ENCODE measurements at places on chromosomes 4 and X.

GRCh38 chr4:37001688-37002436 is 242.7 kb upstream of the NWD2 start:
- peak; percentile 14 for DNase-seq

DNA sequence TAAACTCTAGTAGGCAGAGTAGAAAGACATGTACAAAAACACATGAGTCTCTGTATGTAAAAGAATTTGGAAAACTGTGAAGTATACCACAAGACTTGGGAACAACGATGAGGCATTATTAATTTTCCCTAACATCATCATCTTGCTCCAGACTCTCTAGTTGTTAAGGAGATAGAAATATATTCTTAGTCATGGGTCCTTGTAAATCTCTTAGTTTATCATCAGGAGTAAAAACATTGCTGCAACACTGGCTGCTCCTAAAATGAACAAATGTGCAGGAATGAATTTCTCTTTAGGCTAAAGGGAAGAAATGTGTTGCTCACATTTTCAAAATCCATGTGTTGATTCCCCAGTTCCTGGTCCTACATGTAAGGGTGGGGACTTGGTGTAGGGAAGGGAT is 384.6 kb downstream of the STIM2 start:
- DNase-seq = no peak

DNA sequence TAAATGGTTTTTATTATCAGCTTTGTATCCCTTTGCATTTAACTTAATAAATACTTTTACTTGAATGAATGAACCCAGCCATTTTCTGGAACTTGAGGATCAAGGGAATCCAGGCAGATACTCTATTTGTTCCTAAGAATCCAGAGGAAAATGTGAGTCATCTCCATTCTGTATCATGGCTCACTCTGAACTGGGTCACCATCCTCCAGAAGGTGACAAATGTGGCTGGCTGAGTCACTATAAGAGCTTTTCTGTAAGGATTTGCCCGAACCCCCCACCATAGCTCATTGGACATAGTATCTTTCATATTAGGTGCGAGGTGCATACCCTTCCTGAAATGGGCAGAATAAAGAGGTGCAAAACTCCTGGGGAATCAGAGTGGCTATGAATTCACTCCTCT is 25.8 kb downstream of the RTL9 start:
- DNase-seq = no peak

DNA sequence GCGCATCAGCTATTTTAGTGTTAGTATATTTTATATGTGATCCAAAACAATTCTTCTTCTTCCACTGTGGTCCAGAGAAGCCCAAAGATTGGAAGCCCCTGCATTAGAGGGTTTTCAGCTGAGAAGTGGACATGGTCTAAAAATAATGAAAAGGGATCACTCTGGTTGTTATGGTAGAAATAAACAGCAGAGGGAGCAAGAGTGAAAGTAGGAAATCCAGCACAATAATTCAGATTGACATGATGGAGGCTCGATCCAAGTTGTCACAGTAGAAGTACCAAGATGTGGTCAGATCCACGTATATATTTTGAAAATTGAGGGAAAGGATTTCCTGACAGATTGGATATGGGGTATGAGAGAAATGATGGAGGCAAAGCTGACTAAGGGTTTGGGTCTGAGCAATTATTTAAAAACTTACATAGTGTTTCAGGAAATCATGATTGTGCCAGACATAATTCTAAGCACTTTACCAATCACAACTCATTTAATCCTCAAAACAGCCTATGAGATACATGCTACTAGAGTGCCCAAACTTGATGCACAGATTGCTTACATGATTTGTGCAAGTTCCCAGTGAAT is 17.0 kb upstream of the TMEM144 start:
- peak; percentile 66 for DNase-seq

- no peak for DNase-seq
These were observed 101.7 kb downstream of the RAPGEF2 start for GRCh38 chr4:159204566-159204965.

- no peak for DNase-seq
These were observed 2.9 kb downstream of the RPL36A start for GRCh38 chrX:101393530-101394305.

GRCh38 chr4:125400756-125401155 is 86.0 kb downstream of the FAT4 start:
- DNase-seq = no peak

DNA sequence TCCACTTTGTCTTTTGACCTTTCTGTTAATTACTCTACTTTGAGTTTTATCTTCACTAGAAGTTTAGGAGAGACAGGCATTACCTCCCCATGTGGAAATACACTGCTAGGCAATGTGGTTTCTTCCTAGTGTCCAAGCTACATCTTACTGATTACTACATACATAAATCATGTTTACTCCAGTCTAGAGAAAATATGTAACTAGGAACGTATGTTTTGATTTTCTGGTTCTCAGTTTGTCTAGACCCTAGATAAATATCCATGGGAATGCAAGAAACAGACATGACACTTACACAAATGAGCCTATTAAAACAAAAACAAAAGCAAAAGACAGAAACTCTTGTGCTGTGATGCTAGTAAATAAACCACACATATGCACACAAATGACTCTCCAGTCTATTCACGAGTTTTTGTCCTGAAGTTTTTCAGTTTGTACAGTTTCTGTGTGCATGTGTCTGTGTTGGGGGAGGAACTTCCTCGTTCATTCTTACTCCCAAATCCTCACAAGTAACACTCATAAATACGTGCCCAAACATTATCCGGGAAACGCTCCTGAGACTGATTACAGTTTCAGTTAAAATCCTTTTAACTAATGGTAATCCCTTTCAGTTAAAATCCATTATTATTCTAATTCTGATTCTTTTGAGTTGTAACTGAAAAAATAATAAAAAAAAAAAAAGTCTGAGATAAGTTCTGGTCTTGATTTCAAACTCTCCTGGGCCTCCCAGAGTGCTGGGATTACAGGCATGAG is 283.5 kb upstream of the FTHL17 start:
- DNase-seq = no peak

GRCh38 chrX:123361371-123361770 is 177.3 kb downstream of the GRIA3 start:
- no peak for DNase-seq

- no peak for DNase-seq
These were observed 19.2 kb downstream of the MEPE start for GRCh38 chr4:87851953-87852352.

DNA sequence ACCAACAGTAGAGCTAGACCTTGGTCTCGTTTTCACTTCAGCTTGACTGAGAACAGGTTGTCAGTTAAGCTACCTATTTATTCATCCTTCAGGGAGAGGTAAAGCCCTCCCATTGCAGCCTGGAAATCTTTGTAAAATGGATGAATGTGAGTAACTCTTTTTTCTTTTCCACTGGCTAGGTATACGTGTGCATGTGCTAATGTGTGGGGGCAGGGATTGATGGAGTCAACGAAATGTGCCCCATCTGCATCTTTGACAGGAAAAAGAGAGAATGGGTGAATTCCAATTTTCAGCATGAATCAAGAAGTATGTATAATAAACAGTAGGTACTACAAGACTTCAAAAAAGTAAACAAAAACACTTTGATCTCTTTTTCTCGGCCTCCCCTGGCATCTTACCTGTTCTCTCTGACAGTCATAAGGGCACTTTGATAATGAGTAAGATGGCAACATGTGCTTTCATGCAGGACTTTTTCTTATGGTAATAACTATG is at the start of gene IL21:
Gene IL21, minus strand, starts transcription at position 51 of the 492 bp plus-strand sequence. CDS start 55 bp downstream, outside the sequence.
- no peak for DNase-seq

DNA sequence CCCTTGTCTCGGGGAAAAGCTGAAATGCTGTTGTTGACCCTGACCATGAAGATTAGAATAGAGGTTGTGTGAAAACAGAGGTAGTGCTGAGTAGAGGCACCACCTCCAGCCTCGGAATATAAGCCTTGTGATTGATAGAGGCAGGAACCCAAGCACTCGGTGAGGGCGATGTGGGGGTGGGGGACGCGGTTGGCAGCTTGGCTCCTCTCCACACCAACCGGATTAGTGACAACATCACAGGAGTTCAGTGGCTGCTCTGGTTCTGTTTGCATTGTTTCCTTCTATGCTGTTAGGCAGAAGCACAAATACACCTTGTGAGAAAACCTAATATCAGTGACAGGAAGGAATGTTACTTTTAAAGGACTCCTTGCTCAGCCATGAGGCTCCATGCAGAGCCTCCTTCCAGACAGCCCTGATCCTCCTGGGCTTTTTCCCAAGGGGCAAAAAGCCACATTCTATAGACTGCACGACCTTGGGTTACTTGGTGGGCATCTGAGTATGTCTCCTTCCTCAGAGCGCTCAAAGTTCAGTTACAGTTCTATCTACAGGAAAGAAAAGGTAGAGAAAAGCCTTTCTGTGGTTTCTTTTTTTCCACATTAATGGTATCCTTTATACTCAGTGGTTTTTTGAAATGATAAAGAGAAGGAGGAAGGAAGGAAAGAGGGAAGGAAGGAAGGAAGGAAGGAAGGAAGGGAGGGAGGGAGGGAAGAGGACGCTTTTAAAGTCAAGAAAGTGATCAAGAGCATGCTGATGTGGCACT is 150.4 kb upstream of the NOCT start:
- peak; percentile 2 for DNase-seq

DNA sequence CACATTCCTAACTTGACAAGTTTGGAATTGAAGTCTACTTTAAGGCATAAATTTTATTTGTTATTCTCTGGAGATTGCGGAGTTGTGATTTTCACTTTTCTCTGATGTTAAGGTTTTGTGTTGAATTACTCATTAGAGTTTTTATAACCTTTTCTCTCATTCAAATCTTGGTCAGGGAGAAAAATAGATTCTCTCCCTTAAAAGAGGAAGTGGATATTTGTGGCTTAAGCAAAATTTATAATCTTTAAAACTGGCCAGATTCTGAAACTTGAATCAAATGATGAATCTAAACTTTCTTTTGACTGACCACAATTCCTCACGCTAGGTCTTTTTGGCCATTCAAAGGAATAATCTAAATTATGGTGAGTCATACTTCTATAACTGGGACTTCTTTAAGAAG is 361.4 kb downstream of the TEX13C start:
- no peak for DNase-seq

DNA sequence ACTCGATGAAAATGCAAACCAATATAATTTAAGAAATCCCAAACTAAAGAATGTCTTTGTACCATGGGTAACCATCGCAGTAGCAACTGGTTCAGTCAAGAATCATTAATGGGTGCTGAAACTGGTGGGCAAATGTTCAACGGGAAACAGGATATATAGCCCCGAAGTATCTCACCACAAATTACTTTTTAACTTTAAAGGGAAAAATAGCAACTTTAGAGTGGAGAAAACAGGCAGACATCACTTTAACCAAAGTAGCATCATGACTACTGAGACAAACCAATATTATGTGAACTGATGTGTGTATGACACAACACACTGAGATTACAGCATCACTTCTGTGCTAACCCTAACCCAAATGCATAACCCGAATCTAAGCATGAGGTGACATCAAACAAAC is 33.8 kb upstream of the SLAIN2 start:
- no peak for DNase-seq

- no peak for DNase-seq
These were observed 61.3 kb upstream of the TLR2 start for GRCh38 chr4:153622778-153623240.

DNA sequence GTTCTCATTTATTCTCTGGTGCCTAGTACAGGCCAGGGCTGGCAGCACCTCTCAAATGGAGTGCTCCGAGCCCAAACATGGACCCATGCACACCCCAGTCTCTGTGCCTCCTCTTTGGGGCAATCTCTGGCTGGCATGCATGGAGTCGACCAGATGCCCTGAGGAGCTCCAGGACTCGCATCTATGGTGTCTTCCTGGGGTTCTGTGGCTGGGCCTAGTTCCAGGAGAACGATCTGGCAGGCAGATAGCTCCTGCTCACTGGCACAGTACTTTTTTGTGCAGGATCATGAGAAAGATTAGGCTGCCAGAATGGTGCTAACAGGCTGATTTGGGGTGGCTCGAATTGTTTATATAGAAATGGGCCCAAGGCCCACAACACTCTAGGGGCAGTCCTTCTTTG is 72.0 kb upstream of the PJA1 start:
- DNase-seq = no peak

GRCh38 chr4:6324461-6324998 is 54.9 kb downstream of the WFS1 start:
- DNase-seq = no peak

GRCh38 chr4:3851211-3851610 is 85.0 kb downstream of the ADRA2C start:
- DNase-seq = no peak

DNA sequence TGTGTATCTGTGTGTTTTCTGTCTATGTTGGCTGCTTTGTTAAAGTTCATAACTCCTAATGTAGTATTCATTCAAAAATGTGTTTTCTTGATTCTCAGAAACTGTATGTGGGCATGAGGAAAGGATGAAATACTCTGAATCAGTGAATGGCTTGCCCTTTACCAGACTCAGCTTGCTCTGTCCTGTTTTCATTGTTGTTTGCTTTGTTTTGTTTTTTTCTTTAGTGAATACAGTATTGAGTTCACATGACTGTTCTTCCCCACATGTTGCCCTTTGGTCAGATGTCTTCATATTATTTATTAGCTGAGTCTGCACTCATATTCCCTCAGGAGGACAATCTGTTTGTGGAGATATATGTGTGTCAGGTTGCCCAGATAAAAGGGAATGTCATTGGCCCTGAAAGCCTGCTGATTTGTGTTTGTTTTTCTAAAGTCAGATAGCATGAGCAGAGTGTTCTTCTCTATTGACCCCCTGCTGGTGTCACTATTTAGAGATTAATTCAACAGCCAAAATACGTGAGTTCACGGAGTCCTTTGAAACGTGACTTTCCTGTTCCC is 1184.4 kb downstream of the RPA4 start:
- no peak for DNase-seq

DNA sequence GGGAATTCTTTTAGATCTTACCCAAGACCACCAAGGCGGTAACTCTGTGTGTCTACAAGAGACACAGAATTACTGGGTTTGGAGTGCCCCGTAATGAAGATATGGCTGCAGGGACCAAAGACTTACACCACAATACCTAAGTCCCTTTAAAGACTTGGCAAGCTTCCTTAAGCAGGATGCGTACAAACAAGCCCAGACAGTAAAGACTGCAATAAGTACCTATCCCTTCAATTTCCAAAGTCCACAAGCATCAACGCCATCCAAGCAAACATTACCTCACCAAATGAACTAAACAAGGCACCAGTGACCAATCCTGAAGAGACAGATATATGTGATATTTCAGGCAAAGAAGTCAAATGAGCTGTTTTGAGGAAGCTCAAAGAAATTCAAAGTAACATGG is 42.3 kb upstream of the RNF128 start:
- DNase-seq = no peak

GRCh38 chr4:24589448-24589847 is 5.1 kb upstream of the DHX15 start:
- no peak for DNase-seq

- DNase-seq = no peak
These were observed 66.1 kb downstream of the BMP3 start for GRCh38 chr4:81096566-81096965.
